ENCODE measurements at places on chromosomes 7 and 10. TPM values are rescaled to one million over a fixed set of nuclear protein-coding genes. Genes with fewer than 3 reads are reported as not detected.

ASZ1 gene
- not detected for total RNA-seq

KLF14 gene
- total RNA-seq, result not detected

ENTPD7 gene
- 9.4 TPM for total RNA-seq

LHPP gene
- 20.3 TPM for total RNA-seq

MYL7 gene
- total RNA-seq, result not detected

ABCC2 gene
- 0.75 TPM for total RNA-seq

MKI67 gene
- 4.8 TPM for total RNA-seq

THSD7A gene
- 2.1 TPM for total RNA-seq

PLPP4 gene
- not detected for total RNA-seq

CALML5 gene
- not detected for total RNA-seq

LRRN3 gene
- not detected for total RNA-seq

SLC29A4 gene
- total RNA-seq, result 4.1 TPM

SEMA3D gene
- not detected for total RNA-seq

HABP2 gene
- total RNA-seq, result not detected

PTN gene
- total RNA-seq, result 4.0 TPM

CAMK1D gene
- 17.6 TPM for total RNA-seq

SFXN2 gene
- total RNA-seq, result 2.2 TPM

IDI2 gene
- total RNA-seq, result not detected

ATG9B gene
- total RNA-seq, result not detected

BHLHA15 gene
- total RNA-seq, result 2.0 TPM

ERVW-1 gene
- not detected for total RNA-seq

GBX1 gene
- total RNA-seq, result not detected

DKK1 gene
- not detected for total RNA-seq

PIK3CG gene
- total RNA-seq, result 13.1 TPM

STEAP4 gene
- total RNA-seq, result 7.6 TPM

C1QL3 gene
- total RNA-seq, result not detected

SFRP4 gene
- 1.8 TPM for total RNA-seq

NOS3 gene
- 10.5 TPM for total RNA-seq

All from transverse colon (tissue), 4 donors.